ENCODE measurements at places on chromosomes 16 and 17.

GRCh38 chr17:76640550-76641380 is 2.8 kb downstream of the ST6GALNAC1 start:
- no peak for DNase-seq

- no peak for DNase-seq
Observed at GRCh38 chr17:41705271-41705991, 6.7 kb upstream of the GAST start.

DNA sequence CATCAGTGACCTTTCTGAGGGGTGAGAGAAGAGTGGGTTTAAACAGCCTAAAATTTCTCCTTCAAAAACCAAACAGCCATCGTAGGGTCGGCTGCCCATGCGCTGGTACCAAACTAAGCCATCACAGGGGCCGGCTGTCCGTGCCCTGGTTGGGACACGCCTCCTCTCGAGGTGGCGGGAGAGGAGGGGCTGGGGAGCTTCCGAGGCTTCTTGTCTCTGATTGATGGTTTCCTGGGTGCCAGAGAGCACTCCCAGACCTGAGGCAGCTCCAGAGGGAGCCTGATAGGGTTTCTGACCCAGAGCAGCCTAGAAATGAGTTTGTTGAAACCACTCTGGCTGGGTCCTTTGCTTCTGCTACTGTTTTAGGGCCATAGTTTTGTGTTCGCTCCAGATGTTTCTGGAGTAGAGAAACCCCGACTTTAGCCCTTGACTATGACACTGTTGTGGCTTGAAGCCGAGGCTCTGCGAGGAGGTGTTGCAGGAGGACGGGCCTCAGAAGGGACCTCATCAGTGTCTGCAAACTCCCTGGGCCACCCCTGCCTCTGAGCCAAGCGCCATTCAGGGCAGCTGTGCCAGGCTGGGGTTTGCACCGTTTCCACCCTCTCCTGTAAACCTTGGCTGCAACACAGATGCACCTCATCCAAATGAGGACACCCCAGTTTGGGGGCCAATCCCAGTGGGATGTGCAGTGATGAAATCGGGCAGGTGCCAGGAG is 6.2 kb downstream of the ZNF276 start:
- DNase-seq = no peak

DNA sequence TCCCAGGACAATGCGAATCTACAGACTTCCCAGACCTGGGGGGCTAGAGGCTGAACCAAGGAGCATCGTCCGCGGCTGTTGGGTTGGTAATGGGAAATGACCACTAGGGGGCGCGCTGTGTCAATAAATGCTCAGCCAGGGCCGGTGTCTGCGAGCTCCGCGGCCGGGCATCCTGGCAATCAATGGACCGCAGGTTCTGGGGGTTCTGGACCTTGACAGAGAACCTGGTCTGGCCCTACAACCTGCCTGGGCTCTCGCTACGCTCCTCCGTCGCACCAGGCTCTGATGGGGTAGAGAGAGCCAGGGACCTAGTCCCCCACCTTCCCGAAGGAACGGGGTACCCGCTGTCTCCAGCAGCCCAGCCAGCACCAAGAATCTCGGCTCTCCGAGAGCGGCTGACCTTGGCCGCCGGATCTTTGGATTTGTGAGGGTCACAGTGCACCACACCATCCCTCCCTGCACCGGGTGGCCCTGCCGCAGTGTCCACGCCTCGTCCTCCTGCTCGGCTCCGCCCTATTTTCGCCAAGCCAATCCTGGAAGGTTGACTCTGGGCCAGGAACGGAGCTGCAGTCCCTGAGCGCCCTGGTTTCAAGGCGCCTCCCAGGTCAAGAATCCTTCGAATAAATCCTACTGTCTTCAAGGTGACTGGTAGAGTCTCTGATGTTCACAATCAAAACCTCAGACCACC is 20.4 kb upstream of the BEAN1 start:
- peak; percentile 61 for DNase-seq

DNA sequence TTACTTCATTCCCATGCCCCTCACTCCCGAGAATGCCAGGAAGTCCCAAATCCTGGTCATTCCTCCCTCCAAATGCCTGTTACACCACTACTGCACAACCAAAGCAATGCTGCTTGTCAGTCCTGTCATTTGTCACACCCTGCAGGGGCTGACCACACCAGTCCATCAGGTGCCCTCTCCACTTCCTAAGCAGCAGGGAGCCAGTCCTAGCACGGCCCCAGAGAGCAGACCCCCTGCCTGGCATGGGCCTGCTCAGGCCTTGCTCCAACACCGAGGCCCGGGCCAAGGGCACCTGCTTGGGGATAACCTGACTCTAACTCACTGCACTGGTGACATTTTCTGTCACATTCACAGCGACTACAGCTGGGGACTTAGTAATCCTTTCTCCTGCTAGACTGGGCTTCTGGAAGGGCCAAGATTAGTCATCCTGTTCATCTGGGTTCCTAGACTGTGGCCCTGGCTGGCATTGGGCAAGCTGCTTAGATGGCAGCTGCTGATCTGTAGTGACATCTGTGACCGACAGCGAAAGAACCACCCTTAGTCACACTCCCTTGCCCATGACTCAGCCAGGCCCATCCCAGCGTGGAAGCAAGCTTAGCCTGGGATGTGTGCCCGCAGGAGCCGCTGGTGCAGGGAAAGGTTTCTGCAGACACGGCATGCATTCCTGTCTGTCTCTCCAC is 5.4 kb downstream of the ALYREF start:
- DNase-seq = no peak

DNA sequence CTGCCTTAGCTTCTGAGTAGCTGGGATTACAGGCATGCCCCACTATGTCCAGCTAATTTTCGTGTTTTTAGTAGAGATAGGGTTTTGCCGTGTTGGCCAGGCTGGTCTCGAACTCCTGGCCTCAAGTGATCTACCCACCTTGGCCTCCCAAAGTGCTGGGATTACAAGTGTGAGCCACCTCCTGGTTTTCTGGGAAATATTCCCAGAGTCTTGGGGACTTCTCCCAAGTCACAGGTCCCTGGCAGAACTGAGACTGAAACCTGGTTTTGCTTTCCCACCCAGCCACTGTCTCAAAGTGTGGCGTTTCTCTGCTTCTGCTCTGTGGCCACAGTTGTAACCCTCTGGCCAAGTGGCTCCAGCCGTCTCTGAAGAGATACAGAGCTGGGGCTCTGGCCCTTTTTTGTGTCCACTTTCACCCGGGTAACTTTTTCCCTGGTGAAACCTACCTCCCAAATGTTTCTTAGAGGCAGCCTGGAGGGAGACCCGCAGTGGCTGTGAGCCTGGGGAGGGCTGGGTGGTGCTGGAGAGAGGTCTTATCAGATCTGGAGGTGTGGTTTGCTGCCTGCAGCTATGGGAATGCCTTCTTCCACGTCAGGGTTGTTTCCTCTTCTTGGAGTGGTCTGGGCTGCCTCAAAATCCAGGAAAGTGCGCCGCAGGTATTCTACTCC is 5.1 kb downstream of the KSR1 start:
- no peak for DNase-seq

GRCh38 chr16:75099738-75100602 is 16.6 kb downstream of the LDHD start:
- DNase-seq = no peak

GRCh38 chr17:76458580-76459490 is 5.9 kb upstream of the UBE2O start:
- no peak for DNase-seq

DNA sequence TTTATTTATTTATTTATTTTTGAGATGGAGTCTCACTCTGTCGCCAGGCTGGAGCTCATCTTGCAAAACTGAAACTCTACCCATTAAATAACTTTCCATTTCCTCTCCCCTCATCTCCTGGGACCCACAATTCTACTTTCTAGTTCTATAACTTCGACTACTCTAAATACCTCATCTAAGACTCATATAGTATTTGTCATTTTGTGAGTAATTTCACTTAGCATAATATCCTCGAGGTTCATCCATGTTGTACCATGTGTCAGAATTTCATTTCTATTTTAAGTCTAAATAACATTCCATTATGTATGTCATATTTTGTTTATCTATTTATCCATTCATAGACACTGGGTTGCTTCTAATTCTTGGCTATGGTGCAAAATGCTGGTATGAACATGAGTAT is 5.1 kb upstream of the NT5M start:
- no peak for DNase-seq

GRCh38 chr17:36661047-36661666 is 59.8 kb downstream of the MRM1 start:
- DNase-seq = no peak

- no peak for DNase-seq
Observed at GRCh38 chr16:10787304-10787703, 31.3 kb downstream of the TVP23A start.

GRCh38 chr16:4323071-4323844 is 7.4 kb downstream of the GLIS2 start:
- DNase-seq = no peak

DNA sequence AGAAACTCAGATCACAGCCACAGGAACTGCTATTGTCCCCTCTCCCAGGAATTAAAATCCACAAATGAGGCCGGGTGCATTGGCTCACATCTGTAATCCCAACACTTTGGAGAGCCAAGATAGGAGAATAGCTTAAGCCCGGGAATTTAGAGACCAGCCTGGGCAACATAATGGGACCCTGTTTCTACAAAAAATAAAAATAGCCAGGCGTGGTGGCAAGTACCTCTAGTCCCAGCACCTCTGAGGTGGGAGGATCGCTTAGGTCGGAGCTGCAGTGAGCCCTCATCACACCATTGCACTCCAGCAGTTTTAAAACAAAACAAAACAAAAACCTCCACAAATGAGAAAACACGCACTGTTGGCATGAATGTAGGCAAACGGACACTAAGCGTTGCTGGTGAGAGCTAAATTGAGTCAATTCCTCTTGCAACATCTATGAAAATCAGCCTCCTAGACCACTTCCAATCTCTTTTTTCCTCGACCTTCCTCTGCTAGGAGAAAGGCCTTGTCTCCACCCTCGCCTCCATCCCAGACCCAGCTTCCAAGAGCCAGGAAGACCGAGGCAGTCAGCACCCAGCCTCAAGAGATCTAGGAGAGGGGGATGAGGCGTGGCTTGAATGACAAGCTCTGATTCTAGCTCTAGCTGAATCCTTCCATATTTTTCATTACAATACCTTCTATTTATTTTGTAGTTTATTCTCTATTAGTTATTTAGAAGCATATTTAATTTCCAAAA is 14.8 kb downstream of the TLE7 start:
- no peak for DNase-seq

DNA sequence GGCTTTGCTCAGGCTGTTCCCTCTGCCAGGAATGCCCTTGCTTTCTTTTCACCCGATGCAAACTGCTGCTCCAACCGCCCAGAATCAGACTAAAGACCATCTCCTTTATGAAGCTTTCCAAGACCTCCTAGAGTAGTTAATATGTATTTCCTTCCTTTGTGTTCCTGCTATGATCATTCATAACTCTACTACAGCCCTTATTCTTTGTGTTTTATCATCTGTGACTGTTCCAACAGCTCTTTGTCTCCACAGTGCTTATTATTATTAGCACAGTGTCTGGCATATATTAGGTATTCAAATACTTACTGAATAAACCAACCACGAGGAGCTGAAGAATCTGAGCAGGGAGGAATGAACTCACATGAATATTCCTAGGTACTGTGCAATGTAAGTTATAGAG is 7.6 kb downstream of the PSME3IP1 start:
- DNase-seq = no peak

DNA sequence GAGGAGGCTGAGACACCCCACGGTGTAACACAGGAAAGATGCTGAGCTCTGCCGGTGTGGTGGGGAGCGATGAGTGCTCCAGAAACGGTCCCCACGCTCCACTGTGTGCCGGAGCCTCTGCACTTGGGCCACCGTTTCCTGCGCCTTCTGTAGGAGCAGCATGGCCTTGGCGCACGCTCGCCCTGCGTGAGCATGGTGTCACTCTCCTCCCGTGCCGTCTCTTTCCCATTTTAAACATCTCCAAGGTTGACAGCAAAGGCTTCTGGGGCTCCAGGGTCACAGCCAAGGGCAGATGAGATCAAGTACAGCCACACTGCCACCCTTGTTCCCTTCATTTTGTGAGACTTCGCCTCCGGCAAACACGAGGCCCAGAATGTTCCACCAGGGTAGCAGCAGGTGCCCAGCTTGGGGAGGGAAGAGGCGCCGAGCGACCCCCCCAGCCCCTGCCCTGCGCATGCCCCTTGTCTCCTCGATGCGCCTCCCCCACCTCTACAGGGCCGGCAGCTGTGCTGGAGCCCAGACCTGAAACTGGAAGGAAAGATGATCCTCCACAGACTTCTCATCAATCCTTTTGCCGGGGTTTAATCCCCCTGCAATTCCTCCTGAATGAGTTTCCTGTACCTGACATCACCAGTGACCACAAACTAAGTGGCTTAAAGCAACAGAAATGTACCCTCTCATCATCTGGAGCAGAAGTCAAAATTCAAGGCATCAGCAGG is 19.9 kb upstream of the OSGIN1 start:
- no peak for DNase-seq

- DNase-seq = no peak
Observed at GRCh38 chr16:50304467-50305440, 38.4 kb downstream of the ADCY7 start.

GRCh38 chr16:86926181-86927094 is 348.1 kb downstream of the FOXL1 start:
- no peak for DNase-seq

DNA sequence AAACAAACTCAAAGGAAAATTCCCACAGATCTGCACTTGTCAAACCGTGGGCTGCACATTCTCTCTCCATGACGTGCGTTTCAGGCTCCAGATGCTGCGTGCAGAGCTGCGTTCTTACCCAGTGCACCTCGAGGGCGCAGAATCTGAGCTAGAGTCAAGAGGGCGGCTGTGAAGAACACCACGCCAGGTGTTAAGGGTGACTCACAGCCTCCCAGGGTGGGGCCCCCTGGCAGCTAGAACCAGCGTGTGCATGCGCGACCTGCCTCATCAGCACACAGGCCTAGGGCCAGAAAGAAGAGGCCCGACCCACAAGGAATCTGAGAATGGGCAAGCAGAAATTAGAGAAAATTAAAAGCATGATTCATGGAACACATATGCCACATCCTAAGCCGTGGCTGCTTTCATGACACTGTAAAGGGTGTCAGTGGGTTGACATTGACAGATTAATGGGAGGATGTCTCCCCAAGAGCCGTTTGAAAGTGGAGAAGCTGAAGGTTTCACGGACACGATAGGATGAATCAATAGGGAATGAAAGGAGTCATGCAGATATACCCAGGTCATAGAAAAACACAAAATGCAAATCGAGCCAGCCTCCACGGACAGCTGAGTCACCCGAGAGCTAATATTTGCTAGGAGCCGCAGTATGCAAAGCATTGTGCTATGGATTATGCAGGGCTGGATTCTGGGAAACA is 29.0 kb downstream of the MARCHF10 start:
- DNase-seq = no peak

- DNase-seq = no peak
Observed at GRCh38 chr16:68086336-68086841, 1.2 kb downstream of the NFATC3 start.

DNA sequence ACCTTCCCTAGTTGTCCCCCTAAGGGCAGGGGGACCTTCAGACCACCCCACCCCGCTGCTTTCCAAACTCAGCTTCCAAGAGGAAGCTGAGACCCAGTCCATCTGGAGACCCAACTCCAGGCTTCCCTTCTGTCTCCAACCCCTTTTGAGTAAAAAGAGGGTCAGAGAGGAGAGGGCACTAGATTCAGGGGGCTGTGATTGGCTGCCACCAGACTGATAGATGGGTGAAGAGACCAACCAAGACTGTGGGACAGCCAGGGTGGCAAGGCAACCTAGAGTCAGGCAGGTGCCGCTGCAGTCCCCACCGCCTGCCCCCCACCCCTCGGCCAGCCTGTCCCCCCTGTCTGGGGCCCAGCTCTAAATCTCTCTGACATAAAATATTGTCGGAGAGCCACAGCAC is 92.5 kb downstream of the SDK2 start:
- DNase-seq = no peak
